ENCODE measurements at places on chromosomes 6 and 20.

DNA sequence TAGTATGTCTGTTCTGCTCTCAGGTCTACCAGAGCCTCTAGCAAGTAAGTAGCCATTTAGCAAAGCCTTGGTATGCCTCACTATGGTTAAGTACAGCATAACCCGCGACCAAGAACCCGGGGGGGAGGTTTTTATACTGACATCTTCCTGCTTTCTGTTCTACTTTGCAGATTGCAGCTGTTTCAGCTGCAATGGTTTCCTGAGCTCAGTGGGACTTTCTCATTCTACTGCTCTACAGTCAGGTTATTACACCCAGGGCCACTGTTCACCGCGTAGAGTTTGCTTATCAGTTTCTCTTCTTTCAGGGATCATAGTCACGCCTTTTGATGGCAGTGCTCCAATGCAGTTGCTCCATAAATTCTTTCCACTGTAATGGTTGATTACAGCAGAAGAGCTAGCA is 631.3 kb downstream of the TFAP2A start:
- DNase-seq = no peak

DNA sequence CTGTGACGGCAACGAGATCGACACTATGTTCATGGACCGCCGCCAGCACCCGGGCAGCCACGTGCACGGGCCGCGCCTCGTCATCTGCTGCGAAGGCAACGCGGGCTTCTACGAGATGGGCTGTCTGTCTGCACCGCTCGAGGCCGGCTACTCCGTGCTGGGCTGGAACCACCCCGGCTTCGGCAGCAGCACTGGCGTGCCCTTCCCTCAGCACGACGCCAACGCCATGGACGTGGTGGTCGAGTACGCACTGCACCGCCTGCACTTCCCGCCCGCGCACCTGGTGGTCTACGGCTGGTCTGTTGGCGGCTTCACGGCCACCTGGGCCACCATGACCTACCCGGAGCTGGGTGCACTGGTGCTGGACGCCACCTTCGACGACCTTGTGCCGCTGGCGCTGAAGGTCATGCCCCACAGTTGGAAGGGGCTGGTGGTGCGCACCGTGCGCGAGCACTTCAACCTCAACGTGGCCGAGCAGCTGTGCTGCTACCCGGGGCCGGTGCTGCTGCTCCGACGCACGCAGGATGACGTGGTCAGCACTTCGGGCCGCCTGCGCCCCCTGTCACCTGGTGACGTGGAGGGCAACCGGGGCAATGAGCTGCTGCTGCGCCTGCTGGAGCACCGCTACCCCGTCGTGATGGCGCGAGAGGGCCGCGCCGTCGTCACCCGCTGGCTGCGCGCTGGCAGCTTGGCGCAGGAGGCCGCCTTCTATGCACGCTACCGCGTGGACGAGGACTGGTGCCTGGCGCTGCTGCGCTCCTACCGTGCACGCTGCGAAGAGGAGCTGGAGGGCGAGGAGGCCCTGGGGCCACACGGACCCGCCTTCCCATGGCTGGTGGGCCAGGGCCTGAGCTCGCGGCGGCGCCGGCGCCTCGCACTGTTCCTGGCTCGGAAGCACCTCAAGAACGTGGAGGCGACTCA is 943 bp downstream of the ABHD16B start:
- no peak for DNase-seq

GRCh38 chr6:158057213-158057987 is 75.7 kb downstream of the SYNJ2 start:
- peak; percentile 95 for DNase-seq

GRCh38 chr6:12516070-12516469 is 200.5 kb upstream of the PHACTR1 start:
- no peak for DNase-seq

DNA sequence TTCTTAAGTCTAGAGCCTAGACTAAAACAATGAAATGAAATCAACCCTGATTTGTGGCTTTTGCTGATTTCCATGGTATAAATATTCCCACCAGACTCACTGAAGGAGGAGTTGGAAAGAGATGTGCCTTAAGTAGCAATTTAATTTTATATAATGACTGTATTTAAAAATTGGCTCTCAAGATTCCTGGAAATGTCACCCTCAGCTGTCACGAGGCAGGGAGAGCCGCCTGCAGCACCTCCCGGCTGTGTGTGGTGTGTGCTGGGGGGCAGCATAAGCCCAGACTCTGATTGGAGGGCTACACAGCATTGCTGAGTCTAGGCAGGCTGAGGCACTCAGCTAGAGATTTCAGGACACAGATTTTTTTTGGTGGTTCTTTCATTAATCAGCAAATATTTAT is 40.6 kb upstream of the TMEM181 start:
- no peak for DNase-seq

DNA sequence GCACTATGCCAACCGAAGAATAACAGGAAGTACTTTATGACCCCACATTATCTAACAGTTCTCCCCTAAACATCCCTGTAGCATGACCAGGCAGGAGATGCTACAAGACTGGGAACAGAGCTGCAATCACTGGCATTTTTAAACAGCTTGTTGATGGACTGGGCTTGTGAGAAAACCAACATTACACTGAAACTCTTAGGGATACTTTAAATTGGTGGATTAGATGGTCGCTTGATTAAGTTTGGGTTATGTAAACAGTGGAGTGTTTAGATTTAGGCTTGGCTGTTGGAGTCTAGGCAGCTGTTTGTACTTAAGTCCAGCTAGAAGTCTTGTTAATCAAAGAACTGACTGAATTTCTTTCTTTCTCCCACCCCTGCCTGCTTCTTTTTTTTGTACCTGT is 234.1 kb upstream of the BMP2 start:
- no peak for DNase-seq

All from foreskin keratinocyte (primary cell).